ENCODE measurements at places on chromosomes 6 and 20. TPM values are rescaled to one million over a fixed set of nuclear protein-coding genes. Genes with fewer than 3 reads are reported as not detected.

Gene CCDC28A
- 24.2 TPM for total RNA-seq

Gene FKBP1C
- 0.66 TPM for total RNA-seq

Gene MYCT1
- 0.44 TPM for total RNA-seq

Gene VGLL2
- not detected for total RNA-seq

DNA sequence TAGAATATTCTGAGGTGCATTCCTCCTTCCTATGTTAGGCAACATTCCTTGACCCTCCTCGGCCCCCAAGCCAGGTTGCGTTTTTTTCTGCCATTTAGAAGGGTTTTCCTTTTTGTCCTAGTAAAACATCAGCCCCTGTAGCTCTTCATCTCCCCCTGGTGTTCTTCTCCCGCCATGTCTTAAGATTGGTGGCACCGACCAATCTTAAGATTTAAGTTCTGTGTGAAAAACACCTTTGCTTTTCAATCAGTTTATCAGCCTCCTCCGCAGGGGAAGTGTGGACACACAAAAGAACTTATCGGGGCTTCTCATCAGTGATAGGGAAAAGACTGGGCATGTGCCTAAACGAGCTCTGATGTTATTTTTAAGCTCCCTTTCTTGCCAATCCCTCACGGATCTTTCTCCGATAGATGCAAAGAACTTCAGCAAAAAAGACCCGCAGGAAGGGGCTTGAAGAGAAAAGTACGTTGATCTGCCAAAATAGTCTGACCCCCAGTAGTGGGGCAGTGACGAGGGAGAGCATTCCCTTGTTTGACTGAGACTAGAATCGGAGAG, 719 bp upstream of the EDN1 start:
- peaks cover 11% of the 10 kb centered on the region for H3K4me1 ChIP-seq
- H3K36me3 ChIP-seq: no peaks in the 10 kb centered on the region
- no peak overlapping the region for H3K27ac ChIP-seq
- peak overlapping the region; percentile 67 for H3K4me3 ChIP-seq
- H3K27me3 ChIP-seq: peaks cover 5% of the 10 kb centered on the region

GRCh38 chr6:68677058-68677457, 42.0 kb downstream of the ADGRB3 start:
- no peaks in the 10 kb centered on the region for H3K27me3 ChIP-seq
- DNase-seq: no peak
- no peaks in the 10 kb centered on the region for H3K4me1 ChIP-seq

DNA sequence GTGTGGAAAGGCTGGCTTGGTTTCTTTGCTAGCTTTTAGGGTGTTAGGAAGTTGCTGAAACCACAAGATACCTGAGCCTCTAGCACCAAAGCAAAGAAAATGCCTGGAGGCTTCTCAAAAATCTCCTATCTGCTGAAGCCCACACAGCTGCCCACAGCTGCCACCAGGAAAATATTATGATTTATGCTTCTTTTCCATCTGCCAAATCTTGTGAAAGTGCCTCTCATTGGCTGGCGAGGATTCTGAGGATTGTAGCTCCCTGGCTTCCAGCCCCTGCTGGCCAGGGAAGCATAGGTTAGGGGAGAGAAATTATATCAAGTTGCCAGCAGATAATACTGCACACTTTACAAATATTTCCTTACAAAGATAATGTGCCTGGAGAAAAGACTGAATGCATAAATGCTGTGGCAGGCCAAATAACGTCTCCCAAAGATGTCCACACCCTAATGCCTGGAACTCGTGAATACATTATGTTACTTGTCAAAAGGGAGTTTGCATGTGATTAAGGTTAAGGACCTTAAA, 98.4 kb downstream of the MRPL14 start:
- H3K36me3 ChIP-seq: no peaks in the 10 kb centered on the region
- no peak for DNase-seq
- H3K4me1 ChIP-seq: no peaks in the 10 kb centered on the region
- peaks cover 27% of the 10 kb centered on the region for H3K27me3 ChIP-seq

DNA sequence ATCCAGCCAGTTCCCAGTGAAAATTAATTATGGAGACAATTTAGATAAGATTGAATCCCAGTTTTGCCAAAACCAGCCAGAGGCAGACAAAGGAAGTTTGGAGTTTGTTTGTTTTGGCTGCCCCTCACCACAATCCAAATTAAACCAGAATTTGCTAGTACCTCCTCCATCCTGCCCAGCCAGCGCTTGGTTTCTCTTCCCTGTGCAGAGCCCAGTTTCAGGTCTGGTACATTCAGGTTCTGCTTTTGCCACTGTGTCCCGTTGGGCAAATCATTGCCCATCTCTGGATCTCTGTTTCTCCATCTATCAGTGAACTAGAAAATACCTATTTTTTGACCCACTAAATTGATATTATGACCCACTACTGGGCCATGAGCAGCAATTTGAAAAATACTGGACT, 26.4 kb downstream of the FOXP4 start:
- H3K4me1 ChIP-seq: no peaks in the 10 kb centered on the region
- DNase-seq: no peak
- no peaks in the 10 kb centered on the region for H3K36me3 ChIP-seq
- H3K27ac ChIP-seq: no peak overlapping the region
- H3K4me3 ChIP-seq: no peak overlapping the region

GRCh38 chr20:5001174-5002076, at the start of gene SLC23A2:
Gene SLC23A2, minus strand, starts transcription at chr20:5001510. Its CDS starts 68,948 bp downstream, at chr20:4932562.
- no peaks in the 10 kb centered on the region for H3K36me3 ChIP-seq
- peaks cover 27% of the 10 kb centered on the region for H3K4me1 ChIP-seq
- H3K27ac ChIP-seq: peak within 1 kb of the TSS; percentile 25
- H3K4me3 ChIP-seq: peak within 1 kb of the TSS; percentile 65
- no peaks in the 10 kb centered on the region for H3K27me3 ChIP-seq

- H3K36me3 ChIP-seq: no peaks in the 10 kb centered on the region
- no peak overlapping the region for H3K27ac ChIP-seq
- no peak overlapping the region for H3K4me3 ChIP-seq
- H3K4me1 ChIP-seq: no peaks in the 10 kb centered on the region
- no peak for DNase-seq
These were observed 59.9 kb downstream of the ENPP1 start for GRCh38 chr6:131867744-131868143.

GRCh38 chr6:139161169-139161568, 26.3 kb downstream of the HECA start:
- peak overlapping the region; percentile 66 for H3K27ac ChIP-seq
- H3K36me3 ChIP-seq: peaks cover 3% of the 10 kb centered on the region
- no peaks in the 10 kb centered on the region for H3K27me3 ChIP-seq
- H3K4me3 ChIP-seq: peak overlapping the region; percentile 56
- DNase-seq: peak; percentile 77
